Dermis blood vessel endothelial cell (primary cell): ENCODE measurements at places on chromosomes 5 and 9. TPM values are rescaled to one million over a fixed set of nuclear protein-coding genes. Genes with fewer than 3 reads are reported as not detected.

BTNL8 gene
- 0.17 and 0.19 TPM in 2 replicates for total RNA-seq

COL27A1 gene
- 3.3 and 6.0 TPM in 2 replicates for total RNA-seq

GRCh38 chr9:112601636-112602035 is 115.0 kb downstream of the KIAA1958 start:
- no peak for DNase-seq

- peak; percentile 38 for DNase-seq
These were observed 202.0 kb downstream of the AUH start for GRCh38 chr9:91159664-91160121.

DNA sequence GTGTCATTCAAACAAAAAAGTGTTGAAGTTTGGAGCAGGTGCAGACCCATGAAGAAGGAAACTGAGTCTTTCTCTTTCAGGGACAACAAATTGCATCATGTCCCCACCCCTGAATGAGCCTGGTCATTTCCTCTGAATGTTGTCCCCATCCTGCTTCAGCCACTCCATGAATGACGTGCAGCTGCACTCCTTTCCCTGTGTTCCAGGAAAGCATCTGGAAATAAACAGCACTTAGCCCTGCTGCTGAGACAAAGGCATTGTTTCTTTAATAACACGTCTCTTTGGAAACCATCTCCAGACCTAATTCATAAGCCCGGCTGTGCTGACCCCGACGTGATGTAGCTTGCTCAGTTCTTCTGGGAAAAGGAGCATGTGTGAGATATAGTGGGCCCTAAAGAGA is 682.3 kb downstream of the BRINP1 start:
- DNase-seq: peak; percentile 1

GRCh38 chr9:123438821-123439220 is 82.8 kb downstream of the CRB2 start:
- DNase-seq: peak; percentile 27

GRCh38 chr9:126613651-126614050 is at the start of gene LMX1B:
Gene LMX1B, plus strand, starts transcription at chr9:126613928. Its CDS starts 522 bp downstream, at chr9:126614450.
- DNase-seq: peak; percentile 15

GRCh38 chr9:137168904-137169856 is 671 bp downstream of the LRRC26 start:
- DNase-seq: peak; percentile 56
